ENCODE measurements at places on chromosomes 16 and 17.

GRCh38 chr17:56697190-56697589 is 103.7 kb downstream of the NOG start:
- DNase-seq: no peak

DNA sequence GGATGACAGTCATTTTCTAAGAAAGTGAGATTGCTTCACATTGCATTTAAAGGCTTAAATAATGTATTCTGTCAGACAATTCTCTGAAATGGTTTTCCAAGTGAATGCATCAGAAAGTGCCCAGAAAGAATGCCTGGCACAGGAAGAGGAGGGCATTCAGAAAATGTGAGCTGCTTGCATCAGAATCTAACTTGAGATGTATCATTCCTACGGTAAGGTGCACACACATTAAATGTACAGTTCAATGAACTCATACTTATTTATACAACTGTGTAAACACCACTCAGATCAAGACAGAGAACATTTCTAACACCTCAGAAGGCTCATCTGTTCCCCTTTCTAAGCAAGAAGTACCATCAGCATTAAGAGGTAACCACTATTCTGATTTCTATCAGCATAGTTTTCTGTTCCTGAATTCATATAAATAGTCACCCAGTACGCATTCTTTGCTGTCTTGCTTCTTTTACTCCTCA is 638.0 kb downstream of the MAF start:
- no peak for DNase-seq

DNA sequence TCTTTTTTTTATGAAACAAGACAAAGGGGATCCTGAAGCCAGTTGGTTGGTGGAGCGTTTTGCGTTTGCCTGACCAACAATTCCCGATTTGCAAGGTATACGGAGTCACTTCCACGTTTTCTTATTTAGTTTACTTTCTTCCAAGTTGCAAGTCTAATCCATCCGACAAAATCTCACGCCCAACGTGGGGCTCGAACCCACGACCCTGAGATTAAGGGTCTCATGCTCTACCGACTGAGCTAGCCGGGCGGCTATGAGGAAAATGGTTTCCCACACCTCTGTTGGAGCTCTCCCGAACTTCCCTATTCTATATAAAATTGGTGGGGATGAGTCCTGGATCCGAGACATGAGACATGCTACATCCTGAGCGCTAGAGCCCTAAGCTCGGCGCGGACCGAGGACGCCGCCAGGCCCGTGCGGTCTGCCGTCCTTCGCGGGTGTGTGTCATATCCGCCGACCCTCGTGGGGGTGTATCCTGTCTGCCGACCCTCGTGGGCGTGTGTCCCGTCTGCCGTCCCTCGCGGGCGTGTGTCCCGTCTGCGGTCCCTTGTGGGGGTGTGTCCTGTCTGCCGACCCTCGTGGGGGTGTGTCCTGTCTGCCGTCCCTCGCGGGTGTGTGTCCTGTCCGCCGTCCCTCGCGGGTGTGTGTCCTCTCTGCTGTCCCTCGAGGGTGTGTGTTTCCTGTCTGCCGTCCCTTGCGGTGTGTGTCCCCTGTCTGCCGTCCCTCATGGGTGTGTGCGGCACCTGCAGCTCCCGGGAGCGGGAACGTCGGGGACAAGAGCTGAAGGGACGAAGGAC is 22.6 kb downstream of the ZNF213 start:
- no peak for DNase-seq

DNA sequence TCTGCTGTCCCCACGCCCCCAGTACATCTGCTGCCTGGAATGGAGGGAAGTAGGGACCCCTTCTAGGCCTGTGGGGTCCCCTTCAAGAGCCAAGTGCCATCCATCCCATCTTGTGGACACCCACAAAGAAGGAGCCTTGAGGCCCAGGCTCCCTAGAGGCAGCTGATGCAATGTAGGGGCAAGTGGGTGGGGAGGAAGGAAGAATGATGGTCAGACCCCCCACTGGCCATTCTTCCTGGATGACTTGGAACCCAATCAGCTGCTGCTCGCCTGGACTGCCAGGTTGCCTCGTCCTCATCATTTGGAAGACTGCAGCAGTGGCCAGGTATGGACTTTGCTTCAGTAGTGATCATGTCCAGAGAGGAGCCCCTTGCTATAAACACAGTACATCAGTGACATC is 48.9 kb downstream of the SMPD3 start:
- no peak for DNase-seq

DNA sequence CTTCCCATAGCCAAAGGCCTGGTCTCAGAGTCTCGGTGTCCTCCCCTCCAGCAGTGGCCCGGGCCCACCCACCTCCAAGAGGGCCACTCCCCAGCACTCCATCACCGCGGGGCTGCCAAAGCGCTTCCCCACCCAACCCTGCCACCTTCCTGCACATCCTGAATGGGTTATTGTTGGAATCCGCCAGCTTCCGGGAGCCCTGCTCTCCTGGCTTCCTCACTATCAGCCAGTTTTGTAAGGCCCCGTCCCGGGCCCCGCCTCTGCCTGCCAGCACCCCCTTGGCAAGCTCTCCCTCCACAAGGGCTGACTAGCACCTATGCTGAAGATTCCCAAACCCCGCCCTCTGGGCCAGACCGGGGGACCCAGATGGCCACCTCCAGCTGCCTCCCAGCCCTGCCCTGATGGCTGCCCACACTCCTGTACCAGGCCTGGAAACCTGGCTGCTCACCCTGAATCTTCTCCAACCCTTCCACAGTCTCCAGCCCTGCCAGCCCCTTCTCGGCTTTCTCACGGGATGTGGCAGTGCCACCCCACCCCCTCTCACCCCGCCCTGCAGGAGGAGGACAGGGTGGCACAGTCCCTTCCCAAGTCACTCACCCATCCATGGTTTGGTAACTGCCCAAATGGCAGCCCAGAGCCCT is 14.4 kb downstream of the MYBBP1A start:
- no peak for DNase-seq

DNA sequence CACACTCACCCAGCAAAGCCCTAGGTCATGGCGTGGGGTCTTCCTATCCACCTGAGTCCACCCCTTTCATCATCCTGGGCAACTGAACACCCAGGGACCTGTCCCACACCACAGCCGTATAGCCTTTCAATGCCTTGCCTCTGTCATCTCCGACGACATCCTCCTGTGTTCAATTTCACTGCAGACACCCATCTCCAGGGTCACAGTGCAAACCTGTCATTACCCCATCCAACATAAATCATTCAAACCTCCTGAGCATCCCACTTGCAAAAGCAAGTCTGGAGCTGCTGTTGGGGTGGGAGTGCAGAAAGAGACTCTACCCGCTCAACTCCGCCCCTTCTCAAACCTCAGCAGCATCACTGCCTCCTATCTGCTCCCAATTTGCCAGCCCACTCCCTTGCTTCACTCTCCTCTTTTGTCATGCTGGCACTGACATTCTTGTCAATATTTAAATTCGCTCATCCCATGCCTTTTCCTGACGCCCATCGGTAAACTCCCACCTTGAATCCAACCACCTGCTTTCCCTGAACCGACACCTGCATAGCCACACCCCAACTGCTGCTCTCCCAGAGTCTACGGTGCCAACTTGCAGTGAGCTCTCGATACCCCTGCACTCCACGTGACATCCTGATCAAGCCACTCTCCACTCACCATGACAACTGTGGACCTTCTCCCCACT is 37.0 kb downstream of the MARF1 start:
- DNase-seq: no peak

DNA sequence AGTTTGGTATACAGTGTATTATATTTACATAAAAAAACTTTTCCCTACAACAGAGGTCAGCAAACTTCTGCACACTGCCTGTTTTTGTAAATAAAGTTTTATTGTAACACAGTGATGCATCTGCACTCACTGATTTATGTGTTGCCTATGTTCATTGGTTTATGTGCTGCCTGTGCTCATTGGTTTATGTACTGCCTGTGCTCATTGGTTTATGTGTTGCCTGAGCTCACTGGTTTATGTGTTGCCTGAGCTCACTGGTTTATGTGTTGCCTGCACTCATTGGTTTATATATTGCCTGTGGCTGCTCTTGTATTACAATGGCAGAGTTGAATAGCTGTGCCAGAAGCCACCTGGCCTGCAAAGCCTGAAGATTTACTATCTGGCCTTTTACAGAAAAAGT is 81.6 kb downstream of the MYH11 start:
- DNase-seq: no peak

GRCh38 chr17:65704731-65705130 is 143.3 kb upstream of the AXIN2 start:
- no peak for DNase-seq

DNA sequence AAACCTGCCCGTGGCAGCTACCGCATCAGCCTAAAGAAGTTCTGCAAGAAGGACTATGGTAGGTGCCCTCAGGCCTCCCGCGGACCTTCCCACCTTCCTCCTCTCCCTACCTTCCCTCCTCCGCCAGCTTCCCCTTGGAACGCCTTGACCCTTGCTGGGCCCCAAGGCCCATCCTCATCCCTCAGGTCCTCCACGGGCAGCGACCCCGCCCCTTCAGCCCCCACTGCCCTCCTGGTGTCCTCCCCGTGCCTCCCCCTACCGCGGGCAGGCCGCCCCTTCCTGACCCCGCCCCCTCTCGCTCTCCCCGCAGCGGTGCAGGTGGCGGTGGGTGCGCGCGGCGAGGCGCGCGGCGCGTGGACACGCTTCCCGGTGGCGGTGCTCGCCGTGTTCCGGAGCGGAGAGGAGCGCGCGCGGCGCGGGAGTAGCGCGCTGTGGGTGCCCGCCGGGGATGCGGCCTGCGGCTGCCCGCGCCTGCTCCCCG is 1.4 kb upstream of the TBC1D24 start:
- no peak for DNase-seq

All from cerebellar nuclear complex (tissue), 1 donor.